ENCODE measurements at places on chromosomes 16 and 17.

DNA sequence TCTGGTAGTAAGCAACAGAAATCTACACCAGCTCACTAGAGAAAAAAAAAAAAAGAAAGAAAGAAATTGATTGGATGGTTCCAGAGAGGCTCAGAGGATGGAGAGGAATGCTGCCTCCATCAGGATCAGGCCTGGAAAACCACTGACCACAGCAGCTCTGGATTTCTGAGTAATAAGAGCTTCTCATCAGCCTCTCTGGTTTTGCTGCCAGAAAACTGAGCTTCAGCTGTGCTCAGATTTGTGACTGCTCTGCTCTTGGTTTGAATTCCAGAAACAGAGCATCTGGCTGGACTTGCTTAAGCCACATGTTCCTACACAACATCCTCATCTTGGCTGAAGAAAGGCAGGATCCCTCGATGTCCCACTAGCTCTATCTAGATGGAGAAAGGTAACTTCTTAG, 25.9 kb downstream of the IRX6 start:
- no peak for DNase-seq

- DNase-seq = no peak
These were observed 13.5 kb downstream of the SUPT6H start for GRCh38 chr17:28675490-28675889.

DNA sequence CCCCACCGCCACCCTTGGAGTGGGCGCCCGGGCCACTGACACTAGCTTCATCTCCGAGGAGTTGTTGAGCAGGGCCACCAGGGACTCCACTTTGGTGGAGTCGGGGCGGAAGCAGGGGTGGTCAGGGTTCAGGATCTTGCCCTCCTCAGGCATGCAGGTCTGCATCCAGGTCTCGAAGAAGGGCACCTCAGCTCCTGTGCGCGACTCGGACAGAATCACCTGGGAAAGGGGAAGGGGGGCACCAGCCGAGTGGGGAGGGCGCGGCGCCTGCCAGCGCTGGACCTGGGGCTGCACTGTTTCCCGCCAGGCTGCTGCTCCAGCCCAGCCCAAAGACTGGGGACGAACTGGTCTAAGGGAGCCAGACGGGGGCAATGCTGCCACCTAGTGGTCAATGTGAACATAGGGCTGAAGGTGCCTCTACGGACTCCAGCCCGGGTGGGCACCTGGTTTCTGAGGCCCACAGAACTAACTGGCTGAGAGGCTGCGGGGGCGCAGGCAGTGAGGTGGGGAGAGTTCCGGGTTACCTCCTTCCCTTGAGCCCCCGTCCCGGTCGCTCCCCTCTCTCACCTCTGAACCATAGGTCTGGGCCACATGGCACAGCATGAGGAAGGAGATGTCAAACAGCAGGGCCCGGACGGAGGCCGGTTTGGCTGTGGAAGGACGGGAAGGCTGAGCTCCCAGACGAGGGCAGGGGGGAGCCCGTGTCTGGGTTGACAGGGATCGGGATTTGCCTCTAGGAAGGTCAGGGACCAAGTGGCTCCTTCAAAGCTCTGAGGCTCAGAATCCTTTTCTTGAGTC, 11.8 kb downstream of the CSF3 start:
- DNase-seq = peak; percentile 72

DNA sequence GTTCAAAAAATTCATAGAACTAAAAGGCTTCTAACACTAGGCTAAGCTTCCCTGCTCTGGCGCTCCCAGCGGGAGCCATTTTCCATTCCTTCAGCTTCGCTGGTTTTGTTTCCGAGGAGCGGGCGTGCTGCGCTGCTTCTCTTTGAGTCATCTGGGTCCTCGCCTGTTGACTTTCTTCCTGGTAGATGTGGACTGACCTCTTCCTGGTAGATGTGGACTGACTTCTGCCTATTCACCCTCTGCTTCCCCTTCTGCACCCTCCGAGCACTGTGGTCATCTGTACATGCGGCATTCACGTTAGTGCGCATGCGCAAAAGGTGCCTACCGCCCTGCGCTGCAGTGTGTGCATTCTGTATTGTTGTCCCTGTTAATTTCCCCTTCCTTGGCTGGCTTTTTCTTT, 40.8 kb upstream of the SEC14L1 start:
- DNase-seq = no peak
